BJ (cell line): ENCODE measurements at places on chromosomes 1 and 21. TPM values are rescaled to one million over a fixed set of nuclear protein-coding genes. Genes with fewer than 3 reads are reported as not detected.

The REN gene
- polyA plus RNA-seq = 0.99 and 1.2 TPM in 2 replicates

The SLC30A7 gene
- 4.6 and 8.1 TPM in 2 replicates for polyA plus RNA-seq

The PTCH2 gene
- 0.12 and 0.17 TPM in 2 replicates for polyA plus RNA-seq

The AGBL4 gene
- polyA plus RNA-seq = not detected in 2 replicates

The PROK1 gene
- not detected in 2 replicates for polyA plus RNA-seq

The GPR153 gene
- 6.3 and 9.0 TPM in 2 replicates for polyA plus RNA-seq

The HOOK1 gene
- not detected in 2 replicates for polyA plus RNA-seq

The ST6GALNAC3 gene
- polyA plus RNA-seq = 0.05 and 0.06 TPM in 2 replicates

The CD1E gene
- not detected in 2 replicates for polyA plus RNA-seq

The BRINP3 gene
- not detected in 2 replicates for polyA plus RNA-seq

The TMEM59 gene
- 615 and 873 TPM in 2 replicates for polyA plus RNA-seq

The CELF3 gene
- not detected in 2 replicates for polyA plus RNA-seq

The HSD3B1 gene
- polyA plus RNA-seq = not detected in 2 replicates

The LRRIQ3 gene
- polyA plus RNA-seq = 0.20 and 0.43 TPM in 2 replicates

The MYOC gene
- polyA plus RNA-seq = 0.05 TPM in 1 of 2 replicates, not detected in the other

The MYBPH gene
- polyA plus RNA-seq = not detected in 2 replicates
